Suprapubic skin (tissue), 4 donors: ENCODE measurements at places on chromosomes 7 and 10.
A peak's percentile ranks its signal among the peaks of the same experiment; 100 is the strongest.

DNA sequence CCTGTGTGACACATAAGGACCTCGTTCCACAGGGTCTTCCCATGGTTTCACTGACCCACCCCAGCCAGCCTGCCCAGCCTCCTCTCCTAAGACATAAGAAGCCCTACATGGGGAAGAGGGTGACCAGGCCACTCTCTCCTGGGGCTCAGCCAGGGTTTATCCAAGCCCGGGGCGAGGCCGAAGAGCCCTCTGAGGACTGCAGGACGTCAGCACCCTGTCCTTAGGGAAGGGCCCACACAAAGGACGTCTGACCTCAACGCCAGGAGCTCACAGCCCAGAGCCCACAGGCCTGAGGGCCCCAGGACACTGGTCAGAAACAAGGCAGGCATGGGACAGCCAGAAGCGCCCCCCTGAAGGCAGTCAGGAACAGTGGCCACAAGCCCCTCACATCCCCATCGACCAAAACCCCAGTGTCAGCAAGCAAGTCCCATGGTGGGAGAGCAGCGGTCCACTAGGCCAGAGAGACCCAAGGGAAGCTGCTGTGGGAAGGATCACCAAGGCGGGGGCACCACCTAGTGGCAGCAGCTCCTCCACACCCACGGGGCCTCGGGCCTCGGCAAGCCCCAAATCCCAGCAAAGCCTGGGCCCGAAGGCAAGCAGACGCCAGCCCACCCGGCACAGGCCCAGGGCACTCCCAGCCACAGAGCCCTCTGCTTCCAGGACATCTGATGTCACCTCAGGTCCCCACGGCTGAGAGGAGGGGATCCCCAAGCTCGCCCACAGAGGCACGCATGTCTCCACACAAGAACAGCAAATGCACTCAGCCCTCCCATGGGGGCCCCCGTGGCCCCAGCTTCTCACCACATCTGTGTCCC, 23.4 kb downstream of the MAD1L1 start:
- DNase-seq: peak; percentile 79

- DNase-seq: no peak
These were observed 213.6 kb downstream of the DGKI start for GRCh38 chr7:137633133-137633532.

DNA sequence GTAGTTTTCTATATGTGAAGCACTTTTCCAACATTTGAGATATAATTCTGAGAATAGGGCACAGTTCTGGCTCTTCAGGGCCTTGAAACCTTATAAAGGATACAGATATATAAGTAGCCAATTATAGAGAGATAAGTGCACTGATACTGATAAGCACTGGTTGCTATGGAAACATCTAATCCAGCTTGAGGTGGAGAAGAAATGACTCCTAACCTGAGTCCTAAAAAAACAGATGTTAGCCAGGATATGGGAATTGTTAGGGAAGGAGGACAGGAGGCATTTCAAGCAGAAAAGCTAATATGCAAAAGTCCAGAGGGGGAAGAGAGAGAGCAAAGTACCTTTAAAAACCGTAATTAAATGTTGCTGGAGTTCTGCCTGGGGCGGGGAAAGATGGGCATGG, 30.8 kb downstream of the STRIP2 start:
- DNase-seq: no peak

GRCh38 chr10:101241840-101242707, 12.8 kb upstream of the LBX1 start:
- DNase-seq: no peak

DNA sequence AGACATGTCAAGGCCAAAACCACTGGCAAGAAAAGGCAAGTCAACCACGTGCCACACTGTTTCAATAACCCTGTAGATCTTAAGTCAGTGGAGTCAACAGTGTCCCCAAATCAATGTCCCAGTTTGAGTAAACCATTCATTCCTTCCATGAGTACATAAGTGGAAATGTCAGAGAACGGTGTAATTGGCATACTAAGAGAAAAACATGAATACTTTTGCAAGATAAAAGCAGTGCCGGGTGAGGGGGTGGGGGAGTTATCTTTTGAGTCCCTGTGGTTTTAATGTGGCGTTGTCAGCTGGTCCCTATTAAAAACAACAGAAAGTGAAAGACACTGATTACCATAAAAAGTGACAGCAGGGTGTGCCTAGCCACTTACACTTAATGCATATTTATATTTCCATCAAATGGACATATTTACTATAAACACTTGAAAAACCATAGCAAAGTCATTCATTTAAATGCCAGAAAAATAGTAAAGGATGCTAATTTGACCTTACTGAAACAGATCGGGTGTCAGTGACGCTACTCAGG, 37.8 kb downstream of the RSU1 start:
- no peak for DNase-seq

GRCh38 chr10:111599943-111600342, 523.1 kb downstream of the ADRA2A start:
- no peak for DNase-seq
